ENCODE measurements at places on chromosomes 11 and 22.

GRCh38 chr11:45535033-45535432, 130.4 kb downstream of the CHST1 start:
- DNase-seq, result no peak

- no peak for DNase-seq
Observed at GRCh38 chr11:103696123-103696522, 340.3 kb upstream of the DDI1 start.

DNA sequence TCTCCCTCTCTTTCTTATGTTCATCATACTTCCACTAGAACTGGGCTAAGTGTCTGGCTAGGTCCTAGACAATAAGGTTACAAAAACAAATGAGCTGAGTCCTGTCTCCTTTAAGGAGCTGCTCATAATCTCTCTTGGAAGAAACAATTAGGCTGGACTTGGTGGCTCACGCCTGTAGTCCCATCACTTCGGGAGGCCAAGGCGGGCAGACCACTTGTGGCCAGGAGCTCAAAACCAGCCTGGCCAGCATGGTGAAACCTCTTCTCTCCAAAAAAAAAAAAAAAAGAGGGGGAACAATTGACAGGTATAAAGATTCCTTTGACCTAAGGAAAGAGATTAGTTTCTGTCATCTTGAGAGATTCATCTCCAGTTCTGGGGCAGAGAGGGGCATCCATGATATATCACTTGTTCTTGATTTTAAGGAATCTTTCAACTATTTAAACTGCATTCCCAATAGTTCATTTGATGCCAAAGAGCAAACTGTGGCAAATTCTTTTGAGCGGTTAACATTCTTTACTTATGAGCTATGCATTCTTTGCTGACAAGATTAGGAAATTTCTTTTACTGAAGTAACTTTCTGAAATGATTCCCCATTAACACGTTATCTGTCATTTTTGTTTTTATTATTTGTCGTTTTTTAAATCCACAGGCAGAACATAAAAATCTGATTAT, 125.5 kb downstream of the C11orf87 start:
- DNase-seq, result no peak

DNA sequence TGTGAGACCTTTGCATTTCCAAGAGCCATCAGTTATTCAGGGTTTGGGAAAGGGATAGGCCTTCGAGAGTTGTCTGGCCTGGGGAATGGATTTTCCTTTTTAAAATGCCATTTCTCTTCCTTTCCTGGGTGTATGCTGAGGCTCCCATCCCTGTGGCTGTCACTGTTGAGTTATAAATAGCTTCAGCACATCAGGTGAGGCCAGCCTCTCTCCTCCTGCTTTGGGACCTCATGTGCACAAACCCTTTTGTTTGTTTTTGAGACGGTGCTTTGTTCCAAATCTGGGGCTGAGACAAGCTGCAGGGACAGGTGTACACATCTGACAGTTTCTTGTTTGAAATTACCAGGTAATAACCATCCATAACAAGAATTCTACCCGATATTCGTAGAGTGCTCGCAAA, 1.3 kb downstream of the TEF start:
- no peak for DNase-seq

DNA sequence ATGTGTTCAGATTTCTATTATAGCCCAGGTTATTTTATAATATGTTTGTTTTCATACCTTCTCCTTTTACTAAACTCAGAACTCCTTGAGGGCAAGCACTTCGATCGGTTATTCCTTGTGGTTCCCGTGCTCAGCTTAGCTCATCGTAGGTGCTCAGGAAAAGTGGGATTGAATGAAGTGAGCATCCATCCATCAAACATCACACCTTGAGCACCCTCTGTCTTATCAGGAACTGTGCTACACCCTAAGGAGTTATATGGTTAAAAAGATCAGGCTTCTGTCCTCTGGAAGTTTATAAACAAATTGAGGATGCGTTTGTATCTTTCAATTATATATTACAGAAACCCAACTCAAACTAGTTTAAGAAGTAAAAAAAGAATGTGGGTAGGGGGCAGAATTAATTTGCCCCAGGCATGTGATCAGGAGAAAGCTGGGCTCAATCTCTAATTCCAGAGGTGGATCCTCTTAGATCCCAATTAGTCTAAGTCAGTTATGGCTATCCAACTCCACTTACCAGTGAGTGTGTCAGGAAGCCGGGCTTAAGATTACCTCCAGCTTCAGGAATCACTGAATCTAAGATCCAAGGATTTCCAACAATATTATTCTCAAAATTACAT, 59.9 kb upstream of the RRAS2 start:
- DNase-seq, result peak; percentile 15

- no peak for DNase-seq
Observed at GRCh38 chr22:28207281-28208030, 288.4 kb upstream of the PITPNB start.

- no peak for DNase-seq
Observed at GRCh38 chr11:128512474-128512996, 74.8 kb downstream of the ETS1 start.

DNA sequence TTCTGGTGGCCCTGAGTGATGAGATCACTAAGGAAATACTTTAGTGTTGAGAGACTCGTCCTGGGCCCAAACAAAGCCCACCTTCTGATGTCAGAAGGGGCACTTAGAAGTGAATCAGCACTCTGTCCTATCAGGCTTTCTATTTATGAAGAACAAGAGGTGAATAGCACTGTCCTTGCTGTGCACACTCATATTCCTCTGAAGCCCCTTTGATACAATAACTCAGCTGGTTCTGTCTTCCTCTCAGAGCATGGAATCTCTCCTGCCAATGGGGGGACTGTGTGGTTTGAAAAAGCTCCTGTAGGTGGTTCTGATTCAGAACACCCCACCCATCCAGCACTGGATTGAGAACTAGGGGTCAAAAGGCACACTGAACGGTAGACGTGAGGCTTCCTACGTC, 348.1 kb downstream of the ETS1 start:
- DNase-seq, result no peak

DNA sequence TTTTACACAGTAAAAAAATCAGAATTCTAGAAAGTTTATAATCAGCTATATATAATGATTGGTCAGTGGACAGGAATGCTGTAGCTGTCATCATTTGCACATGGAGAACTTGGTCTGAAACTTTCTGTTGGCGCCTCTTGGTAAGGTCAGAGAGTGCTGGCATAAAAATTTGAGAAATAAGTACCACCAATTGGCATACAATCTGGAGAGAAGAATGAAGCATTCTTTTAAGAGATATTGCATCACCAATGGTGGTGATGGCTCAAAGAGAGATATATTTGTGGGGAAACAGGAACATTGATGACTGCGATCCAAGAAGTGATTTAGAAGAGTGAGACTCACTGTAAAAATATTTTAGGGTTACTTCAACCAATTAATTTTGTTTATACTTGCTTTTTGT, 19.8 kb upstream of the OOSP1 start:
- no peak for DNase-seq

All from NCI-H2227 treated with DMSO at 0.1 percent for 48 hours (cell line).